Stimulated activated CD4-positive, alpha-beta T cell treated with anti-CD3 and anti-CD28 coated beads, Interleukin-1b, Interleukin-23, amount 100 ng/mL, for 1 hour (primary cell): ENCODE measurements at places on chromosomes 1 and 21.

- no peak for DNase-seq
Observed at GRCh38 chr1:95022644-95022926, 50.2 kb downstream of the ALG14 start.

GRCh38 chr1:73564294-73564693 is 633.7 kb downstream of the LRRIQ3 start:
- DNase-seq: no peak

DNA sequence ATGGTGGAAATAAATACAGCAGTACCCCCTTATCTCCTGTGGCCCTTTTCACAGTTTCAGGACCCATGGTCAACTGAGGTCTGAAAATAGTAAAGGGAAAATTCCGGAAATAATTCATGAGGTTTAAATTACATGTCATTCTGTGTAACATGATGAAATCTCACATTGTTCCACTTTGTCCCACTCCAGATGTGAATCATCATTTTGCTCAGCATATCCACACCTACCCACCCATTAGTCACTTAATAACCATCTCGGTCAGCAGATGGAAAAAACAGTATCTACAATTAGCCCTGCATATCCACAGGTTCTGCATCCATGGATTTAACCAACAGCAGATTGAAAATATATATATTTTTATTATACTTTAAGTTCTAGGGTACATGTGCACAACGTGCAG is 86.9 kb upstream of the GORAB start:
- no peak for DNase-seq

DNA sequence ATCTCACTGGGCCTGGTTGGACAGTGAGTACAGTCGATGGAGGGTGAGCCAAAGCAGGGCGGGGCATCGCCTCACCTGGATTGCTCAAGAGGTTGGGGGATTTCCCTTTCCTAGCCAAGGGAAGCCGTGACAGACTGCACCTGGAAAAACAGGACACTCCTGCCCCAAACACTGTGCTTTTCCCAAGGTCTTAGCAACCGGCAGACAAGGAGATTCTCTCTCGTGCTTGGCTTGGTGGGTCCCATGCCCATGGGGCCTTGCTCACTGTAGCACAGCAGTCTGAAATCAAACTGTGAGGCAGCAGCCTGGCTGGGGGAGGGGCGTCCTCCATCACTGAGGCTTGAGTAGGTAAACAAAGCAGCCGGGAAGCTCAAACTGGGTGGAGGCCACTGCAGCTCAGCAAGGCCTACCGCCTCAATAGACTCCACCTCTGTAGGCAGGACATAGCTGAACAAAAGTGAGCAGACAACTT is 11.3 kb downstream of the C1orf105 start:
- no peak for DNase-seq

GRCh38 chr21:26709090-26709489 is 136.0 kb upstream of the CYYR1 start:
- no peak for DNase-seq

- no peak for DNase-seq
Observed at GRCh38 chr1:187034501-187034900, 205.8 kb downstream of the PLA2G4A start.

GRCh38 chr1:2135441-2135841 is 59.1 kb downstream of the FAAP20 start:
- no peak for DNase-seq

- no peak for DNase-seq
Observed at GRCh38 chr1:100532645-100533044, 5.3 kb upstream of the GPR88 start.

GRCh38 chr1:201393076-201393475 is 6.0 kb downstream of the LAD1 start:
- no peak for DNase-seq

- DNase-seq: no peak
Observed at GRCh38 chr21:29271927-29272333, 26.8 kb upstream of the BACH1 start.

- DNase-seq: no peak
Observed at GRCh38 chr1:150268340-150268704, 494 bp downstream of the APH1A start.

- no peak for DNase-seq
Observed at GRCh38 chr1:234779160-234779538, 169.2 kb upstream of the IRF2BP2 start.

DNA sequence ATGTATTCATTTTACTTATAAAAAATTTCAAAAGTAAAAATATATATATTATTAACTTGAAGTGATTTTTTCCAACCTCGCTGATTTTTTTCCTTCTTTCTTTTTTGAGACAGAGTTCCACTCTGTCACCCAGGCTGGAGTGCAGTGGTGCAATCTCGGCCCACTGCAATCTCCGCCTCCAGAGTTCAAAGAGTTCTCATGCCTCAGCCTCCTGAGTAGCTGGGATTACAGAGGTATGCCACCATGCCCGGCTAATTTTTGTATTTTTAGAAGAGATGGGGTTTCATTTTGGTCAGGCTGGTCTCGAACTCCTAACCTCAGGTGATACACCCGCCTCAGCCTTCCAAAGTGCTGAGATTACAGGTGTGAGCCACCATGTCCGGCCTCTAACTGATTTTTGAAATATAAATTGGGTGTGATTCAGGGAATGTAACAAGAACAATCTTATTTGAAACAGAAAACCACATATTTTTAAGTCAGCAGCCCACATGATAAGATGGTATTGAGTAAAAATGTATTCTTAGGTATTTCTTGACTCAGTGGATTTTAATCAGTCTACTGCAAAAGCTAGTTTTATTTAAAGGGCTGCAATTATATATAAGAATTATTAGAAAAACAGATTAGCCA is 30.0 kb downstream of the ZBTB8B start:
- DNase-seq: no peak
